NCI-H774 (cell line): ENCODE measurements at places on chromosomes 6 and 20.

GRCh38 chr6:92681401-92681800 is 738.0 kb downstream of the EPHA7 start:
- no peak for DNase-seq

- no peak for DNase-seq
Observed at GRCh38 chr6:34288581-34288980, 39.8 kb upstream of the SMIM29 start.

DNA sequence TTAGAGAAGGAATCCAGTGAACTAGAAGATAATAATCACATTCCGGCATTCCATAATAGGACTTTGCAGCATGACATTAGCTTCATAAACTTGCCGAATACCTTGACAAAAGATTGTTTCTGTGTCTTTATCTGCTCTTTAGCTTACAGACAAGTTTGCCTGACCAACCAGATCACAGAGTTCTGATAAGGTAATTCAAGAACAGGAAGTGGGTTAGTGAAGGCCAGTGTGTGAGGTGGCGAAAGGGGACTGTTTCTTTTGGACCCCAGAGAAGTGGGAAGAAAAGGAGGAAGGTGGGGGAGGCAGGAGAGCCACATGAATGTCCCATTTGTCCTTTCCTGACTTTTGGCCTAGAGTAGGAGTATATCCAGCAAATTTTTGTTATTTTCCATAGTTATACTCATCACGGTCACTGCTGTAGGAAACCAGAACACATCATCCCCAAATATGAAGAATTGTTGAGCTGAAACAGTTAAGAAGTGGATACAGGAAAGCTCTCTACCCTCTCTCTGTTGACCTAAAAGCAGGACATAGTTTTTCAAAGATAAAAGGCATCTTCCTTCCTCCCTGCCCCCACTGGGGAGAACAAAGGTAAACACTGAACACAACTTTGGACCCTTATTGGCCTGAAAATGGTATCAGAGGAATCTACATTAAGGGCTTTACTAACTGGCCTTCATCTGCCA is 72.4 kb upstream of the TNFAIP3 start:
- DNase-seq: no peak

GRCh38 chr20:53757472-53757913 is 163.9 kb upstream of the ZNF217 start:
- no peak for DNase-seq

GRCh38 chr6:164792666-164793065 is 516.7 kb downstream of the C6orf118 start:
- DNase-seq: no peak

GRCh38 chr20:63844511-63844991 is 13.5 kb upstream of the ZBTB46 start:
- no peak for DNase-seq

DNA sequence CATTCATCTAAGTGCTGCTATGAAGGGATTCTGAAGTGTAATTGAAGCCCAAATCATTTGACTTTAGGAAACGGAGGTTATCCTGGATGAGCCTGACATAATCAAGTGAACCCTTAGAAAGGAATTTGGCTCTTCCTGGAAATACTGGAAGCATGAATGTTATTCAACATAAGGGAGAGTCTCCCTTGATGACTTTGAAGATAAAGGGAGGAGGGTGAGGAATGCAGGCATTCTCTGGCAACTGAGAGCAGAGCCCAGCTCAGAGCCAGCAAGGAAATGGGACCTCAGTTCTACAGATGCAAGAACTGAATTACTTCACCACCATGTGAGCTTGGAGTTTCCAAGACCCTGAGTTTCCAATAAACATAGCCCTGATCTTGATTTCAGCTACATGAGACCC is 168.2 kb downstream of the DLL1 start:
- no peak for DNase-seq

- DNase-seq: no peak
Observed at GRCh38 chr6:14189074-14189473, 71.5 kb downstream of the CD83 start.

DNA sequence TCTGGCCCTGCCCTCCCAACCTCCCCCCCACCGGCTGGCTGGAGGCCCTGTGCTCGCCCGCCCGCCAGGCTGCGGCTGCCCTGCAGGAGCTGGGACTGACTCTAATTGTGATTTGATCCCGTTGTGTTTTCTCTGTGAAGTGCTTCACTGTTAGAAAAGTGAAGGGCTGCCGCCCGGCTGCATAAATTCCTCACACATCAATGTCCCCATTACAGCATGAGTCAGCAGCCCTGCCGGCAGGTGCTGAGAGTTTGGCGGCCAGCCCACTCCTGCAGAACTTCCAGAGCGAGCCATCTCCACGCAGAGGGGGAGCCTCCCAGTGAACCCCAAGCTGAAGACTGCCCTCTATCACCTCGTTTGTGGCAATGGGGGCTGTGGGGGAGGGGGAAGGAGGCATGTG is 137.9 kb downstream of the DLL1 start:
- DNase-seq: peak; percentile 94
